CD4-positive, alpha-beta T cell treated with Interleukin-17A for 1 hour (primary cell): ENCODE measurements at places on chromosomes 11 and 22.

- no peak for DNase-seq
Observed at GRCh38 chr11:27722953-27723344, 22.7 kb upstream of the BDNF start.

DNA sequence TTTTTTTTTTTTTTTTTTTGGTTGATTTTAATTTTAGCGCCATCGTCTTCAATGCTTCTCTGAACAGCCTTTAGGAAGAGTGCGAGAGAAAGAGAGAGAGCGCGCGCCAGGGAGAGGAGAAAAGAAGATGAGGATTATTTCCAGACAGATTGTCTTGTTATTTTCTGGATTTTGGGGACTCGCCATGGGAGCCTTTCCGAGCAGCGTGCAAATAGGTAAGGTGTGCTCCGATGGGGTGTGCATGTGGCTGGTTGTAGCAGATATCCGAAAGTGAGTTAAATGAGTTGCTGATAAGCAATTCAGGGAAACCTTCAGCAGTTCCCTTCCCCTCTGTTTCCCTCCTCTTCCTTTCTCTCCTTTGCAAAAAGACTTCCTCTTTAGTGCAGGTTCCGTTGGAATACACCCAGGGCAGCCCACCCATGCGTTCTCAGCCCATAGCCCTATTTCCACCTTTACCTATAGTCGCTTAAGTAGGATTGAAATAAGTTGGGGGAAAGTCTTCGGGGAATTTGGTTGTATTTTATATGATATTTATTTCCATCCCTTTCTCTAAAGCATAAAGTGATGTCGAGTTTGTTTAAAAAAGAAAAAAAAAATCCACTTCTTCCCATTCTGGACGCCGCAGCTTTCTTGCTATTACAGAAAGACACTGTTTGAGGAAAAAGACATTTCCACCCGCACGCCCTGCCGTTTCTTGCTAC lies 1.1 kb downstream of the GRIA4 start:
- no peak for DNase-seq

DNA sequence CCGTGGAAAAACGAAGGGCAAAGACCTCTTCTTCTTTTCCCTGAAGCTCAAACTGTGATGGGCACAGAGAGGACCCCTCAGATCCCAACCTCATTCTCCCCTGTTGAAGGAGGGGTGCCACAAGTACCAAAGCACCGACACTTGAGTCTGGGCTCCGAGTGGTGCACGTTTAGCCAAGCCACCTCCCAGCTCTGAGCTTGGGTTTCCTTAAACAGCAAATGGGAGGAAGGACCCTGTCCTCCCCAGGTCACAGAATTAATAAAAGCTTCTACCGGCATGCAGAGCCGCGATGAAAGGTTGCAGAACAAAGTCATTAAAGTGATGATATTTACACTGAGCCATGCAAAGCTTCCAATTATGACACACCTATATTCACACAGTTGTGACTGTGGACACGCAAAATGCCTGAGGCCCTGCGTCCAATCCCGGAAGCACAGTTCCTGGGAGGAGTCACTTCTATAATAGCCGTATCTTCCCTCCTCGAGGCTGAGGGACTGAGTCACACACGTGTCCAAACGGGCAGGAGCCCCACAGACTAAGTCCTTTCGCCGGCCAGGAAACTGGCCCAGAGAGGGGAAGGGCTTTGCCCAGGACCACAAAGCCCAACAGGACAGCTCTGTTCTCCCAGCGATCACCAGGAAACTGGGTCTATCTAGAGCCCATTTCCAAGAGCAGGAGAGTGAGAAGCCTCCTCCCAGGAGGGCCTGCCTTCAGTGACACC lies 922 bp upstream of the CSNK1E start:
- no peak for DNase-seq

DNA sequence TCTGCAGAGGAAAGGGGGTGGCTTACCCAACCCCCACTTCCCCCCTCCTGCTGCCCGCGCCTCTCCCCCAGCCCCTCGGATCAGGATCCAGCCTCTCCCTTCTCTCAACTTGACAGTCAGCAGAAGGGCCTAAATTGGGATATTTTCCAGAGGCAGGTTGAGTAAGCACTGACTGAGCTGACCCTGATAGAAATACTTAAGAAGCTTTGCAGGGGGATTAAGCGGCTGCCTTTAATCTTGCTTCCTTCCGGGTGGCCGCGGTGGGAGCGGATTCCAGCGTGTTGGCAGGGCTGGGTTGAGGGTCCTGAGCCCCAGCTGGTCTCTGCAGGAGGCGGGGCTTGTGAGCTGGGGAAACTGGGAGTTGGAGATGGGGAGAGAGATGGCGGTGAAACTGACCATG lies 445.2 kb downstream of the NTM start:
- no peak for DNase-seq

GRCh38 chr11:117300283-117300663 lies 9.1 kb downstream of the BACE1-AS start:
- no peak for DNase-seq

DNA sequence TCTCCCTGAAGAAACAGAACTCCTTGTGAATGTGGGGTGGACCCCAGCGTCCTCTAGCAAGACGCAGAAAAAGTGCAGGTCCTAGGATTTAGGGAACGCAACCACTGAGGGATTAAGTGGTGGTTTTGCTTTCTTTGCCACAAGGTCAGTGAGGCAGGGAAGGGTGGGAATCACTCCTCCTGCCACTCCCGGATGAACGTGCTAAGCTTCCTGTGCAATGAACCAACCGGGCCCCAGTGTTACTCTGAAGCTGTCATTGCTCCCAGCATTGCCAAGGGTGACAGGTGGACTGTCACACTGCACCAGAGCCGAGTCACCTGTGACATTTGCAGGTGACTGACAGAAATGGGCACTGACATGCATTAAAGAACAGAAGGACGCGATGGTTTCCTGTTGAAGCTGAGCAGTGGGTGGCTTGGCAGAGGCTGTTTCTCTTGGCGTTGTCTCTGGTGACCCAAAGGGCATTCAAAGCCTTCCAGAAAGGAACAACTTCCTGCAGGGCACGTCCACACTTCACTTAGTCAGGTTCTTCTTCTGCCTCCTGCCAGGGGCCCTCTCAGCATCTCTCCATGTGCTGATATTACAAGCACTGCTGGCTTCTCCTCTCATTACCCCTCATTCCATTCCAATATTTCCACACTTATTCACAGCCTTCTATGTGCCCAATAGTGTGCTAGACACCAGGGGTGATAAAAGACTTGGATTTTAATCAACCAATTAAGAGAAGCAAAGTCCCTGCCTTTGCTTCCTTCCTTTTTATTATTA lies 9.7 kb downstream of the KIRREL3 start:
- DNase-seq: no peak

DNA sequence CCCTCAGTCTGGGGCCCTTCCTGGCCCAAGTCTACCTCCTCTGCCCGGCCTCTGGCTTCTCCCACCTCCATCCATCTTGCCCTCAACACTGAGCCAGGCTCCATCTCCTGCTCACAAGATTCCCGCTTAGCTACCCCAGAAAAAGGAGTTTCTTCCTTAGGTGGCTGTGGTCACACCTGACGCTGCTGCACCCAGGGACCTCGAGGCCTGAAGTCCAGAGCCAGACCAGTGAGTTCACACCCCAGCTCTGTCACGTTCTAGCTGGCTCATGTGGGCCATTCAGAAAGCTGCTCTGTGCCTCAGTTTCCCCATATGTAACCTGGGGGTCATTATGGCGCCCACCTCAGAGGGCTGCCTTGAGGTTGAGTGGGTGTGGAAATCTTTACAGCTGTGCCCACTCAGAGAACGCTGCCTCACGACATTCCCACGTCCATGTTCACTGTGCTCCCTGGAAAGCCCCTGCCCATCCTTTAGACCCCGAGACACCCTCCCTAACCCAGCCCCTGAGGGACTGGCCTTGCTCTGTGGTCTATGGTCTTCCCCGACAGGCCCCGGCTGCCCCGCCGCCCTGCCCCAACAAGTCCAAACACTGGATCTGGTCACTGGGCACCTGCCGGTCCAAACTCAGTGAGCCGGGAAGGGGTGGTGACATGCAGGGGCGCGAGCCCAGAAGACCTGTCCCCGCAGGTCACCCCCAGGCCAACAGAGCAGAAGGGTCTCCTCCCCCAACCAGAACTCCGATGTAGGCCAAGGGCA lies 9.8 kb downstream of the PLXNB2 start:
- no peak for DNase-seq

GRCh38 chr11:46551261-46551660 lies 42.6 kb downstream of the AMBRA1 start:
- DNase-seq: no peak

DNA sequence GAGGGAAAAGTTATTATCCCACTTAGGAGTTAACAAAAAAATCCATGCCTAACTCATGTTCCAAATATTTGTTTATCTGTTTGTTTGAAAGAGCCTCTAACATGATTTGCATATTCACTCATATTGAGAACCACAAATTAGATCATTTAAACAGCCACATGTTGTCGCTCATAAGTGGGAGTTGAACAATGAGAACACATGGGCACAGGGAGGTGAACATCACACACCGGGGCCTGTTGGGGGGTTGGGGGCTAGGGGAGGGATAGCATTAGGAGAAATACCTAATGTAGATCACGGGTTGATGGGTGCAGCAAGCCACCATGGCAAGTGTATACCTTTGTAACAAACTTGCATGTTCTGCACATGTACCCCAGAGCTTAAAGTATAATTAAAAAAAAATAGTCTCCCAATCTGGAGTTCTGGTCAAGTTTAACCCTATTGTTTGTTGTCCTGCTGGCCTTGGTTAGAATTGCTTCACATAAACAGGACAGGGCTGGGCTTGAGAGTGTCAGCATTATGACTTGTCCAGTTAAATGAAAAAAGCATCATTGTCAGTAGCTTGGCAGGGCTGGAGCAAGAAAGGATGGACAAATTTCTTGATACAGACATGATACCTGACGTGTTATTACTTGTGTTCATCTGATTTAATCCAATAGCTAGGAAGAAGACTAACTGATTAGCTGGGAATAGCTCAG lies 57.8 kb upstream of the PSMA1 start:
- DNase-seq: peak; percentile 51

DNA sequence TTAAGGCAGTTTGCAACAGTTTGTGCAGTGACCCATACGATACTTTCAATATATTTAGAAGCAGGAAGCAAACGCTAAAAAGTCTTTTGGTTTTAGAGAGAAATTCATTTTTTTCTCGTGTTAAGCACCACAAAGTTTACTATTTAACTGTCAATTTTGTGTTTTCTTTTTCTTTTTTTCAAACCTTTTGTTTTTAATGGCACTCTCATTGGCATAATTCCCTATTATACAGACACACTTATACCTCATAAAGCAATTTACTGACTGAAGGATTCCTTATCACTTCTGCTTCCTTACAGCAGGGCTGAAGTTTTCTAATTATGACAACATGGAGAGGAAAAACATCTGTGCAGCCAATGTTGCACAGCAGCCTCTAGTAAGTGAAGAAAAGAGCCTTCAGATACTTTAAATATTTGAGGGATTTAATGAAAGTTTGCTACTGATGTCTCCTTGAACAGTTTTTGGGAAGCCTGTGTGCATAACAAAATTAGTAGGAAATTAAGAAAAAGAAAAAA lies 2191.2 kb downstream of the LRRC4C start:
- DNase-seq: no peak

- peak; percentile 73 for DNase-seq
Observed at GRCh38 chr11:61092280-61092766, 10.0 kb upstream of the CD5 start.

GRCh38 chr11:23097891-23098290 lies 237.6 kb upstream of the CCDC179 start:
- no peak for DNase-seq
